T-helper 2 cell (primary cell): ENCODE measurements at places on chromosomes 16 and 17.

DNA sequence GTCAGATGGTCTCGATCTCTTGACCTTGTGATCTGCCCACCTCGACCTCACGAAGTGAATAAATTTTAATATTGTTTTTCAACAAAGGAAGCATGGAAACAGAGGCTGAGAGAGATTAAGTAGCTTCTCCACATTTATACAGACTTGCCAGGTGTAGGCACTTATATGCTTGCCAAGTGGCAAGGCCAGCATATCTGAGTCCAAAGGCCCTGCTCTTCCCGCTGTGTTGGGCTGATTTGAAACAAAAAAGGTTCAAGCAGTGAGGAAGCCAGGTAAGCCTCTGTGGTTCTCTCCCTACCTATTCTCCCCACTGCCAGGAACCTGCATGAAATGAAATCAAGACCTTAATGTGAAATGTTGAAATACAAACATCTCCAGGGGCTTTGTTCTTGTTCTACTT lies 7.5 kb upstream of the SLC6A4 start:
- no peak for DNase-seq

- no peak for DNase-seq
These were observed 10.4 kb downstream of the SULT1A2 start for GRCh38 chr16:28586466-28586865.

- DNase-seq, result no peak
These were observed 818 bp upstream of the CBX8 start for GRCh38 chr17:79797492-79798298.

- DNase-seq, result no peak
These were observed 1.2 kb upstream of the PFN1 start for GRCh38 chr17:4949321-4950074.

GRCh38 chr17:57597531-57598453 lies 147.3 kb downstream of the CCDC182 start:
- no peak for DNase-seq

DNA sequence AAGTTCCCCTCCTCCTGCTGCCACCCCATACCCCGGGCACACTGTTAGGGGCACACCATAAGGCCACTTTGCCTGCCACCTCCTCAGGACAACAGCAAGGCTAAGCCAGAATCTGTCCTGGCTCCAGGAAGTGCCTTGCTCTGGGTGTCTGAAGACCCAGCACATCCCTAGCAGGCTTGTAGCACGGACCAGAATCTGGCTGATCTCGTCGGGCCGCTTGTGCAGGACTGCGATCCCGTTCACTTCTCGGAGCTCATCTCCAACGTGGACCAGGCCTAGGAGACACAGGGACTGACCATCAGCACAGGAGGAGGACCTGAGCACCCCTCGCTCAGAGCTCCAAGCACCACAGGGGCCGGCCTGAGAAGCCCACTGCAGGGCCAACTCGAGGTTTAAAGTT lies 7.4 kb downstream of the MPP3 start:
- no peak for DNase-seq

DNA sequence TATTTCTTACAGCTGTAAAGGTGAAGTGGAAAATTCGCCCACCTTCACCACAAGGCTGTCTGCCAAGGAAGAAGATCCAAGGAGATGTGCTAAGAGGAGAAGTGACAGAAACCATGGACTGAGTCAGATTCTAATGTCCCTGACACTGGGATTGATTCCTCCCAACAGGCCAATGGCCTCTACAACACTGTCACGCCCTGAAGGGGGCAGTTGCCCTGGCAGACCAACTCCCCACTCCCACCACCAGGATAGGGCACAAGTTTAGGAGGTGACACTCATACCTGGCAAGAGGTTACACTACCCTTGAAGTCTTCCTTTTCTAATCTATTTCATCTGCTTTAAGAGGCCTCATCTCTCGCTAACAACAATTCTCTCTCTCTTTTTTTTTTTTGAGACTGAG lies 16.1 kb downstream of the PIP4K2B start:
- DNase-seq, result no peak

- no peak for DNase-seq
These were observed 16.8 kb downstream of the ADGRG5 start for GRCh38 chr16:57559072-57559790.

DNA sequence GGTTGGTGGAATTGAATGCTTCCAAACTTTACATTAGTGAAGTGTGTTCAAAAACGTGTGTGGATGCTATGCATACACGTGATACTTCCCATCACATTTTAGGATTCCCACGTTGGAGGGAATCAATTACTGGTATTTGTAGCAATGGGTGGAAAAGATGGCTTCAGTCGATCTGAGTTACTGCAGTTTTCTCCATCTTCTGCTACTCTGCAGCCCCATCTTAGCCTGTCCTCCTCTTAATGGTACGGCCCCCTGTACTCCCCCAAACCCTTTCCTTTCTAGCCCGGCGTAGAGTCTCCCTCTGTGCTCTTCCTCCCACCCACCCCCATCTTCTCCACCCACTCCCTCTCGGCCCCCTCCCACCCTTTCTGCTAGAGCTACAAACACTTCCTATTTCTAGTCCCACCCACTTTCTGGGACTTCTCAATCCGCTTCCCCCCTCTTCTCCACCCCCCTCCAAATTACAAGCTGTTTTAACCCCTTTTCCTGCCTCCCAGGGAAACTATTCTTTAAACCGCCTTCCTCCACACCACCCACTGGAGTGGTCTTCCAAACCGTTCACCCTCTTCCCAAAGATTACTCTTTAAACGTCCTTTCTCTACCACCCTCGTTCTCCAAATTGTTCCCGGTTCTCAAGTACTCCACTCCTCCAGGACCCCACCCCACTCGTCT lies 1.1 kb downstream of the CHTF8 start:
- no peak for DNase-seq

GRCh38 chr17:61130330-61130729 lies 269.3 kb upstream of the TBX2 start:
- DNase-seq, result no peak

DNA sequence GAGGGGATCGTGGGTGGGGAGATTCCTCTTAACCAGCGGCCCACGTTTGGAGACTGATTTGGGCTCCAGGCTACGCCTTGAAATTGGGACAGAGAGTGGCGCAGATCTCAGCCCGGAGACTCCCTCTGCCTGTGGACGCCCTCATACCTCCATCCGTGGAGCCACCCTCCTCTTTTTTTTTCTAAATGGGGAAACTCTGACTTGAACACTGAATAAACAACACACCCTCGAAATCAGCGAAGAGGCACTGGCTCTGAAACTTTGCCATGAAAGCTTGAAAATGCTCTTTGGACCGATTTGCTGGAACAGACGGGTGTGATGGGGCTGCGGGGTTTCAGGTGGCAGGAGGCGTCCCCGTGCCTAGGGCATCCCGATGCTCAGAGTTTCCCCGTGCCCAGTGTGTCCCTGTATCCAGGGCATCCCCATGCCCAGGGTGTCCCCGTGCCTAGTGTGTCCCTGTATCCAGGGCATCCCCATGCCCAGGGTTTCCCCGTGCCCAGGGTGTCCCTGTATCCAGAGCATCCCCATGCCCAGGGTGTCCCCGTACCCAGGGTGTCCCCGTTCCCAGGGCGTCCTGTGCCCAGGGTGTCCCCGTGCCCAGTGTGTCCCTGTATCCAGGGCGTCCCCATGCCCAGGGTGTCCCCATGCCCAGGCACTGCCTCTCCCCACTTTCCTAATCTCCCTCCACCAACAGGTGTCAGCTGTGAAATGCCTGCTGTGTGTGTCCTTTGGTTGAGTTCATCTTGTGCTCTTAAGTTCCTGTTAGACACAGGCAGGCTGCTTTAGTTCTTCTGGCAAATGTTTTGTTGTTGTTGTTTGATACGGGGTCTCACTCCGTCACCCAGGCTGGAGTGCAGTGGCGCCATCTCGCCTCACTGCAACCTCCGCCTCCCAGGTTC lies 187.0 kb downstream of the SEC14L1 start:
- DNase-seq, result no peak

DNA sequence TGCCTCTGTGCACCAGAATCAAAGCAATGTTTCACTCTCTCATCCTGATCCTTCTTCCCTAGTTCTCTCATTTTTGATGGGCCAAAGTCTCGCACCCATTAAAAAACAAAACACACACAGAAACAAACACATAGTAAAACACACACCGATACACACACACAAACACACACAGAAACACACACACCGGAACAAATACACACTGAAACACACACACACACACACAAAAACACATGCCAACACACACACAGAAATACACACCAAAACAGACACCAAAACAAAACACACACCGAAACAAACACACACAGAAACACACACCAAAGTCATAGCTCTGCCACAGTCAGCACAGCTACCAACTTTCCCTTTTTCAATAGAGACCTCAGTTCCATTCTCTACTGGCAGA lies 8.6 kb downstream of the HSPB9 start:
- no peak for DNase-seq

- DNase-seq, result peak; percentile 31
These were observed 470 bp downstream of the DCUN1D3 start for GRCh38 chr16:20899477-20900298.

GRCh38 chr17:58219789-58220183 lies 731 bp upstream of the MKS1 start:
- no peak for DNase-seq

DNA sequence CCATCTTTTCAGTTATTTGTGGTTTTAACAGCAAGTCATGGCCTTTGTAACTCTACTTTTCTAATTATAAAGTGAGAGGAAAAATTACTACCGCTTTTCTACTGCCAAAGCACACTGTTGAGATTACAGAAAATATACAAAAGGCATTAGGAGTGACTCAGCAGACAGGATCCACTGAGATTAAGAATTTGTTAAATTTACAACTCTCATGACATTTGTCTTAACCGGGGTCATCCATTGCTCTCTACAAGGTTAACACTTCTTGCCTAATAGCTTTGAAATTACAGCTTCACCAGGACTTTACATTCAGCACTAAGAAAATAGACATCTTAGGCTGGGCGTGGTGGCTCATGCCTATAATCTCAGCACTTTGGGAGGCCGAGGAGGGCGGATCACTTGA lies 93.4 kb downstream of the SSH2 start:
- DNase-seq, result no peak

DNA sequence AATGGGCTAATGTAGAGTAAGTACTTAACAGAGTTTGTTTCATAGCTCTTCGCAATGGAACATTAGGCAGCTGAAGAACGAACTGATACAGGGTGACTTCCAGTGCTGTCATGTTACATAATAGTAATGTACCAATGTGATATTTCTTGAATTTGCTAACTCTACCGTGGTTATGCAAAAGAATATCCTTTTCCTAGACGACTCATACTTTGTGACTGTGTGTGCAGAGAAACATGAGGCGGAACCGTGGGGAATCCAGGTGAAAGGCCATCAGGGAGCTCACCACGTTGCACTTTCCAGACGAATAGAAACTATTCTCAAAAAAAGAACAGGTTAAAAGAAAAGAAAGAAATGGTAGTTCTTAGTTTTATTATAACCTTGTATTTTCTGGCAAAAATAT lies 13.2 kb downstream of the NOB1 start:
- no peak for DNase-seq

DNA sequence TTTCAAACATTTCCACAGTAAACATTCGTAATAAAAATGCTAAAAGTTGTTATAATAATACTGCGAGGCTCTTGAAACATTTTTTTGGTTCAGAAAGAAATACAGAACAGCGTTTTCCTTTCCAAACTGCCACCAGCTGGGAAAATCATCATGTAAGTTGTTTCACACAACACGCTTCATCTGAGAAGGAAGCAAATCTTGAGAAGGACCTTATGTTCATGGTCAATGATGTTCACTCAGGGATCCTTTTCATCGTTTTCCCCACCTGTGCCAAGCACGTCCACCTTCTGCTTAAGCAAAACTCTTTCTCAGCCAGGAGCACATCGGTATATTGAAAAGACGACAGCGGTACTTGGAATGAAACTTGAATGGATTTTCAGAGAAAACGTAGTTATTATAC lies 274.5 kb upstream of the ELAC2 start:
- no peak for DNase-seq

DNA sequence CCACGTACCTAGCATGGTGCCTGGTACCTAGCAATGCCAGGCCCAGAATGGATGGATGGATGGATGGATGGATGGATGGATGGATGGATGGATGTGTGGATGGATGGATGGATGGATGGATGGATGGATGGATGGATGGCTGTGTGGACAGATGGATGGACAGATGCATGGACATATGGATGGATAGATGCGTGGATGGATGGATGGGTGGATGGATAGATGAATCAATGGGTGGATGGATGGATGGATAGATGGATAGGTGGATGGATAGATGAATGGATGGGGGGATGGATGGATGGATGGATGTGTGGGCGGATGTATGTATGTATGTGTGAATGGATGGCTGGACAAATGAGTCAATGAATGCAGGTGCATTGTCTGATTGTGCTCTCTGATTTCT lies 12.6 kb downstream of the GPR139 start:
- no peak for DNase-seq

DNA sequence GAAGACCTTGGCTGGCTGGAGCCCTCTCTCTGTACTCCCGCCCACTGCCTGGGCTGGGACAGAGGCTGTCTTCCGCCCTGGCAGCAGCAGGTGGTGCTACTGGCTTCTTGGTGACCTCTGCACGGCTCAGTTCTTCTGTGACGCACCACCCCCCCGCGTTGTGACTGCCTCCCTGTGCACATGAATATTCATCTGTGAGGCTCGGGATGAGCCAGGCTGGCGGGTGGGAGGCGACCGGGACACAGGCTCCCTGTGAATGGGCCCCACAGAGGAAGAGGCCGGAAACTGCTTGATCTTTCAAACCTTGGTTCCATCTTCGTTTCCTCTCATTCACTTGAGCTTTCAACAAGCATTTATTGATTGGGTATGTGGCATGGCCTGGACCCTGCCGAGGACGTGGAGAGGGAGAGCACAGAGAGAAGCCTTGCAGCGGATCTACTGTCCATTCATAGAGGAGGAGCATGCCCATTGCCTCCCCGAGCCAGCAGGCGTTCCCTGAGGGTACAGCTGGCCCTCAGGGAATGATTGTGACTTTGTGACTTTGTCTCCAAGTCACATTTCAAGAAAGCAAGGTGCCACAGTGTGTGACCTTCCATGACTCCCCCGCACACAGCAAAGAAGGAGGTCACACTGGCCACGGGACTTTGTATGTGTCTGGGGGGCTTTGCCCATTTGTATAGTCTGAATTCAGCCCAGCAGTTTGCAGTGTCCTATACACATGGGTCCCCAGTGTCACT lies 45.0 kb downstream of the B9D1 start:
- DNase-seq, result no peak

GRCh38 chr17:20232611-20233010 lies 223.5 kb downstream of the SPECC1 start:
- no peak for DNase-seq

DNA sequence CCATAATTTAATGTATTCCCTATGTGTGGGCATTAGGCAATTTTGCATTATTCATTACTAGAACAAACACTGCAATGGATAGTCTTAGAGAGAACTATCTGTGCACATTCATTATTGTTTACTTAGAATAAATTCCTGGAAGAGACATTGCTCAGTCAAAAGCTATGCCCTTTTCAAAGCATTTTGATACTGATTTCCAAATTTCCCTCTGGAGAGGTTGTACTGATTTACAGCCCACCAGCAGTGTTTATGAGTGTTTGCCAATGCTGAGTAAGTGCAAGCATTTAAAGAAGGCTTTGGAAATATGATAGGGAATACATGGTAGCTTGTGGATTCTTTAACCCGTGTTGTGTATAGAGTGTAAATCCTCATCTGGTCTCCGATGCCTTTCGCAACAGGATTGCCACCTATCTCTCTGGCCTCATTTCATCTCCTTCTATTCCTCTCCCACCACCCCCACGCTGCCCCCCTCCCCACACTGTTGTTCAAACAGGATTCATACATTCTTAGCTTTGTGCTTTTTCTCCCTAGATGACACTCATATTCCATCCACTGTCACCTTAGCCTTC lies 33.4 kb upstream of the MMD start:
- no peak for DNase-seq
